ENCODE measurements at places on chromosomes 7 and 10.
A peak's percentile ranks its signal among the peaks of the same experiment; 100 is the strongest.

GRCh38 chr7:17207220-17207619 lies 91.2 kb upstream of the AHR start:
- no peak for DNase-seq

DNA sequence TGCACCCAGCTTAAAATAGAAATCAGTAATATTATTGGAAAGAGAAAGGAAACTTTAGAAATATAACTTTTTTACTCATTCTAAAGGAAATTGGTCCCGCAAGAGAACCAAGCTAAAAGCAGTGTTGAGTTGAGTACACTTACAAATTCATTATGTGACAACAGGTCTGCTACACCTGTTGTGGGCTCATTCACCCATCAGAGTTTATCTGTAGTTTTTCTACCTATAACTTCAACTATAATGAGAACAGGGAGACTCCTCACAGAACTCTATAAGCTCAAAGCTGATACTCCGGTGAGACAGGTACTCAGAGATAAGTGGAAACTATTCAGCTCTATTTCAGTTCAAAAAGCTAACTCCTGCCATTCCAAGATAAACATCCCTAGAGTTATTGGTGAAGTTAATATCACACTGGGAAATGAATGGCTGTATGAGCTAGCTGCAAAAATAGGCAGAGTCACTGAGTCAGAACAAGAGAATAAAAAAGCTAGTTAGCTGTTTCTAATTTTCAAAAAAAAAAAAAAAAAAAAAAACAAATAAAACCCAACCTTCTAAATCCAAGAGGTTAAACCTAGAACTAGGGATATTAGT lies 121.3 kb downstream of the PPP1R3A start:
- DNase-seq: no peak

GRCh38 chr7:55485501-55486191 lies 86.7 kb downstream of the VOPP1 start:
- no peak for DNase-seq

- no peak for DNase-seq
These were observed 156.0 kb downstream of the ELFN1 start for GRCh38 chr7:1825897-1826741.

- no peak for DNase-seq
These were observed 222.8 kb downstream of the LRMDA start for GRCh38 chr10:75654171-75654771.

DNA sequence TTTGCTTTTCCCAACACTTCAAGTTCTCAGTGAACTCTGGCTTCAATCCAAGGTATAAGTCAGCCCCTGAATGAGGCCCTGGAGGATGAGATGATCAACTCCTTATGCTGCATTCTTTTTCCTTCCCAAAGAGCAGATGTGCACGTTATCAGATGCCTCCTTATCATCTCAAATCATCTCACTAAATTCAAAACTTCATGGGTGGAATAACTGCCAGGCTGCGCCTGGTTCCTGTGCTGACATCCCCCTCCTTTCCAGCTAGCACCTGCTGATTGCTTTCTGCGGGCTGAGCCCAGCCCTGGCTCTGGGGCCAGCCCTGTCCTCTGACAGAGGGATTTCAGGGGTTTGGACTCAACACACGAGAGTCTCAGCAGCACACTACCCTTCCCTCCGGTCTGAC lies 44.9 kb downstream of the TLL2 start:
- peak; percentile 9 for DNase-seq

- no peak for DNase-seq
These were observed 237.0 kb upstream of the SEMA3C start for GRCh38 chr7:81155654-81156373.

GRCh38 chr7:119271147-119271779 lies 1001.7 kb upstream of the KCND2 start:
- DNase-seq: no peak

DNA sequence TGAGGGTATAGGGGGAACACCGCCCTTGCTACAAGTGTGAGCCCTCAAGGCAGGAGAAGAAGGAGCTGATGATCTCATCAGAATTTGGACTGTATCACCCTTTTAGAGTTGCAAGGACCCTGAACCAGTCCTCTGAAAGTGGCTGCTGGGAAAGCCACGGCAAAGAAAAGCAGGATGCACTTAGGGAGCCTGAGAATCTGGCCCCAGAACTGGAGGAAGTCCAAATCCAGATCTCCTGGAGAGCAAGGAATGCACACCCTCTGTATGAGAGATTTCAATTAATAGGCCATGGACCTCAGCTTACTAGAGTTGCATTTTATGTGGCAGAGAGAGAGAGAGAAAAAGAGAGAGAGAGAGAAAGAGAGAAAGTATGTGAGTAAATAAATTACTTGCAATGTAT lies 662.9 kb downstream of the CCSER2 start:
- DNase-seq: no peak

DNA sequence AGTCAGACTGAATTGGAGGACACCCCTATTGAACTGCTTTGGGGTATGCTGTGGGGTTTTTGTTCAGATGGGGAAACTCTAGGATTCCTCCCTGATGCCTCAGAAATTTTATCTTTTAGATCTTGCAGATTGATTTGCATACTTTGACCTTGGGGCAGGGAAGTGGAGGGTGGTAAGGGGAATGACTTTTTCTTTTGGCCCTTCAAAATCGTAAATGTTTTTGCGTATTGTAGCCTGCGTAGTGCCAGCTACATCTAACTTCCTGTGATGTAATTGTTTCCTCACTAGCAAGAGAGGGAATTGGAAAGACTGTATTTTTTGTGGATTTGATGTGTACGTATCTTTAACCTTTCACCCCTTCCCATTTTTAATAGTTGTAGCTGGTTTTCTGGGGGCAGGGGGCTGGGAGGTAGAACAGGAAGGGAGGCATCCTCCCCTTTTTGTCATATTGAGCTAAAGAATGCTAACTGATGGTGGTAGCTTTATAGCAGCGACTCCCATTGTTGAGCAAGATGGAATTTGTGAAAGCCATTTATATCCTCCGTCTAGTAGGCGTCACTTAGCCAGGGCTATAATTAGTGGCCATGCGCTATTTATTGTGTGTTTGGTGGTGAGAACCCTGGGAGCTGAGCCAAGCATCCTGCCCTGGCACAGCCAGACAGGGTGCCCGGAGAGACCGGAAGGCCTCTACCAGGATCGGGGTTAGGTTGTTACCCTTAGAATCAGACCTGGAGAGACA lies 11.3 kb downstream of the DUSP5 start:
- DNase-seq: no peak

- no peak for DNase-seq
These were observed 9.9 kb downstream of the ZNF365 start for GRCh38 chr10:62384057-62384446.

DNA sequence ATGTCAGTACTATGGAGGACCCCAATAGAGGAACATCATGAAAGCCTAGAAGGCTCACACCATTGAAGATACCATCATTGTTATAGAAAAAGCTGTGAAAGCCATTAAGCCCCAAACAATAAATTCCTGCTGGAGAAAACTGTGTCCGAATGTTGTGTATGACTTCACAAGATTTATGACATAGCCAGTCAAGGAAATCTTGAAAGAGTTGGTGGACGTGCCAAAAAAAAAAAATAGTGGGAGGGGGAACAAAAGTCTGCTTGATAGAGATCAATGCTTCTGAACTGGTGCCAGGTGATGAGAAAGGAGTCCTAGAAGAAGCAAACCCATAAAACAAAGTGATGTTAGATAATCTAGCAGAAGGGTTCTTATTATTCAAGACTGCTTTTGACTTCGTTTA lies 41.2 kb downstream of the RALA start:
- no peak for DNase-seq

- peak; percentile 99 for DNase-seq
These were observed at the start of the genes PEX1 and RBM48 for GRCh38 chr7:92528188-92528957. Gene PEX1, minus strand, starts transcription at chr7:92528520. Its CDS starts 85 bp downstream, at chr7:92528435. Gene RBM48, plus strand, starts transcription at chr7:92528795. Its CDS starts 19 bp downstream, at chr7:92528814.

DNA sequence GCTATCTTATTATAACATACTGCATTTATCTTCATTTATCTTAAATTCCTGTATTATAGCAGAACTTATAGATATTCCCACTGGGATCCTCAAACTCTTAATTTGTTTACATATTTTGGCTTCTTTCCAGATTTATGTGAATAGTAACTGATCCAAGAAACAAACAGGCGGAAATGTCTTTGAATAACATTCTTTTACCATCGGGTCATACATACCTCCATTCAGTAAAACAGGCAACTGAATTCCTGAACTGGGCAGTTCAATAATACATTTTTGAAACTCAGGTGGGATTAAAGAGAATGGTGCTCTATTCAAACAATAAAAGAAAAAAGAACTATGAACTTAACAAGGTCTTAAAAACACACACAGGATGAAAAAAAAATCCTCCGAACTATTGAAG lies 337.4 kb downstream of the CRPPA start:
- DNase-seq: no peak

Data from lung (tissue), 17 donors.